ENCODE measurements at places on chromosomes 3 and 15. TPM values are rescaled to one million over a fixed set of nuclear protein-coding genes. Genes with fewer than 3 reads are reported as not detected.

DNA sequence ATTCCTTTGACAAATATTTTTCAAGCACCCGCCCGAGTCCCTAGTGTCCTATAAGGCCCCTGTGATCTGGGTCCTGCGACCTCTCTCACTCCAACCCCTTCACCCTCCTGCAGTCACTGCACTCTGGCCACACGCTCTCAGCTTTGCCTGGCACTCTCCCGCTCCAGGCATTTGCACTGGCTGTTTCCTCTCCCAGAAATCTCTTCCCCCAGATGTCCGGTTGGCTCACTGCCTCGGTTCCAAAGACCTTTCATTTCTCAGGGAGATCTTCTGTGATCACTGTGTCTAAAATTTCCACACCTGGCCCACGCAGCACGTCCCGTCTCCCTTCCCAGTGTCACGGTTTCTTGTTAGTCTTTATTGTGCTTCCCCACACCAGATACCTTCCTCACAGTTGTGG is 97.4 kb downstream of the WNT7A start:
- DNase-seq: no peak

DNA sequence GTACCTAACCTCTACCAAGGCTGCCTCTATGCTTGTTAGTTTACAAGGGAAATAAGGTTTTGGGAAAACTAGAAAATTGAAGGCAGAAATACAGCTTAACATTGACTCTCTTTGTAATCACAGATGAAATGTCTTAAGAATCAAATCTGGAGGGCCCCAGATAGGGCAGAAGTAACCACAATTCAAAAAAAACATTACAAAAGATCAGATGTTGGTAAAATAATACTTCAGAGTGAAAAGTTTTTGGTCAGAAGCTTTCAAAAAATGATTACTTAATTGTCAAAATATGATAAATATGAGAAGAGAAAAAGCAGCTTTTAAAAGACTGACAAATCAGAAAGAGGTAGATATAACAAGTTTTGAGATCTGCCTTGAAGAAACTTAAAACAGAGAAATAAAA is 425.1 kb upstream of the NECTIN3 start:
- DNase-seq: no peak

- DNase-seq: no peak
Observed at GRCh38 chr3:43764056-43764455, 73.3 kb downstream of the ABHD5 start.

DNA sequence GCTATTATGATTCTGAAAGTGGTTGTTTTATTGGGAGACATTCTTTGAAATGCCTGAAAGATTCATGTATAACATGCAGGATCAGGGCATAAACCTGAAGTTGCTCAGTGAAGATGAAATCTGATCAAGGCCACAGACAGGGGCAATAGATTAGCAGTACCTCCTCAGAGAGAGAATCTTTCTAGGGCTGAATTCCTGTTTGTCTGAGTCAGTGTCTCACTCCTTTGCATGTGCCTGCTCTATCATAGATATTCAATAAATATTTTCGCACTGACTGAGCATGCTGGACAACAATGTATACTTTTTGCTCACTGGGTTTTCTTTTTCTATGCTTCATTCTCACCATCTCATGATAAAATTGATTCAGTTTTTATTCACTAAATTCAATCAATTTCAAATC is 49.8 kb upstream of the PFN2 start:
- DNase-seq: no peak

Gene UPK1B
- polyA plus RNA-seq: 10.4 TPM

Gene GOLGA8T
- 0.35 TPM for polyA plus RNA-seq

Gene PLA2G4B
- polyA plus RNA-seq: 16.4 TPM
